ENCODE measurements at places on chromosomes 1 and 21.

DNA sequence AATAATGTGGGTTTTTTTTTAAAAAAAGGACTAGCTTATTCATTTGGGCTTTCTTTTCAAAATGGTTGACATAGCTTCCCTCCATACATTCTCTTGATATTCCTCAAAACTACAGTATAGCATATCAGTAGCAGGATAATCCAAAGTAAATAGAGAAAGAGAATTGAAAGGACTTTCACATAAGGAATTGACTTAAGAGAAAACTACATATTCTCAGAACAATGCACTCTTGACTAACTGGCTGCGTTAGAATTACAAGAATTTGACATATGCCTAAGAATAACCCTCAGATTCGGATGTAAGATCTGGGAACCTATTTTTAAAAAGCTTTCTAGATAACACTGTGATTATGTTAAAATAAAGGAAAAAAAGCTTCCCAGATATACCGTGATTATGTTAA lies 3.1 kb downstream of the PRKAB2 start:
- no peak for DNase-seq

DNA sequence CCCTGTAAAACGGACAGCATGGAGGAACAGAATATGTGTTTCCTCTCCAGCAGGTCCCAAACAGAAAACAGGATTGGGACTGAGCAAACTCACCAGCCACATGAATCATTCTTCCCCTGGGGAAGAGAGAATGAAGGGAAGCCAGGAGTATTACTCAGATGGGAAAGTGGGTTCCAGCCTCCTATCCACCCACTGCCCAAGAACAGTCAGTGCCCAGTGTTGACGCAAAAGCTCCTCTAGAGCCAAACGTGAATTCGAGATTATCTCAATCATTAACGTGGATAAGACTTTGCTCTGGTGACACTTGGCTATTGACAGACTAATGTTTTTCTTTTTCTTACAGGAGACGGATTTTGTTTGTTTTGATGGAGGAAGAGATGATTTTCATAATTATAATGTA lies 9.3 kb downstream of the MIA3 start:
- no peak for DNase-seq

DNA sequence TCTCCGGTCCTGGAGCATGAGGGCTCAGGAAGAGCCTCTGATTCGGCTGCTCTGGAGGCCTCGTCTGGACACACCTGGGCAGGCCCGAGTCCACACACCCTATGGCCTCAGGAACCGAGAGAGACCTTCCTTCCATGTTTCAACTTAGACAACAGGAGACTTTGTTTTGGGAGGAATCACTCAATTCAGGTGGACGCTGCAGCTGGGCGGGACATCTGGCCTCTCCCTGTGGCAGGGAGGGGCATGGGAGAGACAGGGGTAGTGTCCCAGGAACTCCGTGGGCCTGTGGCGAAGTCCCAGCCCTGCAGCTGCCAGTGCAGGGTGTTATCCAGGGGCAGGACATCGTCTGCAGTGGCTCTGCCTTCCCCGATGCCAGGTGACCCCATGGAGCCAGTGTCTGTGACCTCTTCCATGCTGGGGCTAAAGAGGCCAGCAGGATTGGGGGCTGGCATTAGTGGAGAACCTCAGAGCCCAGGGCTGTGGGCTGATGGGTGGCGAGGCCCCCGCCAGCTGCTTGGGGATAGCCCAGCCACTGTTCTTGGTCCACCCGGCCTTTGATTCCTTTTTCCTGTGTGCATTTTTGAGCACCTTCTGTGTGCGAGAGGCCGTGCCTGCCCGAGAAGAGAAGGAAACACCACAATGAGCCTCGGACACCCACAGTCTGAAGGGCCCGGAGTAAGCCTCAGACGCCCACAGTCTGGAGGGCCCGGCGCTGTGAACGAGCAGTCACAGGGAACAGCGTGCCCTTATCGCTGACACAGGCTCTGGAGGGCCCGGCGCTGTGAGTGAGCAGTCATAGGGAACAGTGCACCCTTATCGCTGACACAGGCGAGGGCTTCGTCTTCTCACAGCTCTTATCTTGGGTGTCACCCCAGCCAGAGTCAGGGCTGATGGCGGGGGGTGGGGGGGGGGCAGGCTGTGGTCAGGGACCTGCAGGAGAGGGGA lies 6.2 kb downstream of the COL18A1 start:
- no peak for DNase-seq

- no peak for DNase-seq
Observed at GRCh38 chr1:14253676-14254075, 344.8 kb upstream of the KAZN start.

GRCh38 chr1:204198348-204199340 lies 2.4 kb upstream of the KISS1 start:
- DNase-seq = peak; percentile 64

GRCh38 chr1:68565923-68566322 lies 69.0 kb upstream of the DEPDC1 start:
- DNase-seq = no peak

- DNase-seq = peak; percentile 66
Observed at GRCh38 chr1:226082959-226083301, 20.4 kb downstream of the H3-3A start.

DNA sequence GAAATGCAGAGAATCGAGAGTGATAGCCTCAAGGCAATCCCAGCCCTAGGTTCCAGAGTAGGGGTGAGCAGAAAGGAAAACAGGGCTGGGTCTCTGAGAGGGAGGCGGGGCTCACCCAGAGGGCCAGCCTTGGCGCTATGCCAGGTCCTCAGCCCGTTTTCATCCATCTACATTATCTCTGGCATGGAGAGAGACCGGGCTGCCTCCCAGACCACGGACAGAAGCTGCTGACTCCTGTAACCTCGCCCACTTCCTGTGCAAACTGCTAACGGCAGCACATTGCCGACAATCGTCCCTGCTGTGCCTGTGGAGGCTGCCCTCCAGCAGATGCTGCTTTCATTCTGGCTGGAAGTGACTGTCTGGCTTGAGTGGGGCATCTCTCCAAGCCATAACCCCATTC lies 569.1 kb downstream of the NPHP4 start:
- DNase-seq = no peak

DNA sequence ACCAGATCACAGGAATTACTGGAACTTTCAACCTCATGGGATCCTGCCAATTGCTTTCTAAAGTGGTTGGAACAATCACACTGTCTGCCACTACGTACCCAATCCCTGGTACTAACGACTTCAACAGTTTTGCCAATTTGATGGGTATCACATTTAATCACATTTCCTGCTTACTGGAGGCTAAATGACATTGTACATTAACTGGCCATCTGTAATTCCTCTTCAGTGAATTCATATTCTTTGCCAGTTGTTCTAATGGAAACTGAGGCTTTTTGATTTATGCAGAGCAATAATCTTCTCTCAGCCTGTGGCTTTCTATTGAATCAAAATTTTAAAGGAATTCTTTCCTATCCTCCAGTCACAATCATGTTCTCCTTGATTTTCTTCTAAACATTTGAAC lies 38.2 kb downstream of the LGALS8 start:
- no peak for DNase-seq

- peak; percentile 72 for DNase-seq
Observed at GRCh38 chr1:85692730-85693314, 15.4 kb downstream of the ZNHIT6 start.

DNA sequence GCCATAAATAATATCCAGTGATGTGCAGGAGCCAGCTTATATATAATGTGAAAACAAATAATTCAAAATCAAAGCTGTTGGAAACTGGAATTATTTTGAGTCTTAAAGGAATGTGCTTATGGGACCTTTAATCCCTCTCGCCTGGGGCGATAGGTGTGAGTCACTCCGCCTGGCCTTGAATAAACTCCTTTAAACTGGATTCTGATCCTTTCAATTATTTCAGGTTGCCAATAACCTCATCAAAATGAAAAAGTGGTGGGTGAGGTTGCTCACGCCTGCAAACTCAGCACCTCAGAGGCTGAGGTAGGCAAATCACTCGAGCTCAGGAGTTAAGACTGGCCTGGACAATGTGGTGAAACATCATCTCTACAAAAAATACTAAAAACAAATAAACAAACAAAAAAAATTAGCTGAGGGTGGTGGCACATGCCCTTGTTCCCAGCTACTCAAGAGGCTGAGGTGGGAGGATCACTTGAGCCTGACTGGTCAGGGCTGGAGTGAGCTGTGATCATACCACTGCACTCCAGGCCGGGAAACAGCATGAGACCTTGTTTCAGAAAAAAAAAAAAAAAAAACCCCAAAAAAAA lies 11.4 kb upstream of the SLC2A5 start:
- no peak for DNase-seq

GRCh38 chr1:153180556-153180955 lies 22.7 kb upstream of the LELP1 start:
- no peak for DNase-seq

- peak; percentile 21 for DNase-seq
Observed at GRCh38 chr1:157994704-157995582, 1.5 kb downstream of the KIRREL1 start.

- DNase-seq = no peak
Observed at GRCh38 chr1:208233546-208233945, 10.6 kb downstream of the PLXNA2 start.

DNA sequence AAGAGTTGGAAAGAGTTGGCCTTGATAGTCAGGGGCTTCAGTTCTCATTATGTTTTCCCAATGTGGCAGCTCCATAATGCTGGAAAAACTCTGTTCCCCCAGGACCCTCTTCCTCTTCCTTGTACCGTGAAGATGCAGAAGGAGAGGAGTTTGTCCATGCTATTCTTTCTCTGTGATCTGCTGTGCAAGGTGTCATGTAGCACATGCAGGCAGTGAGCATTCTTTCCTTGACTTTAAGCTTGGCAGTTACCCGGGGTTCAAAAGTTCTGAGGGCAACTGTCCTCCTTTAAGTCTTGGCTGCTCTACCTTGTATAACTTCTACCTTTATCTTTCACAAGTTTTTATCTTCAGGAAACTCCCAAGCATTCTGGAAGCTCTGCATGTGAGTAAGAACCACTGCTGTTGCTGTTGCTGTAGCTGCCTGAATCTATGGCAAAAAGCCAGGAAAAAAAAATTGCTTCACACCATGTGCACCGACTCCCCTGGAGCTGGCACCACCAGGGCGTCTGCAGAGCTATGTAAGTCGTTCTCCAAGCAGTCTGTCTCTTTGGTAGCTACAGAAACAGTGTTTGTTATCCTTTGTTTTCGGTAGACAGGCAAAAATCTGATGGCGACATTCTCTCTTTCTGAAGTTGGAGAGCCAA lies 42.7 kb upstream of the SLC16A1 start:
- no peak for DNase-seq

DNA sequence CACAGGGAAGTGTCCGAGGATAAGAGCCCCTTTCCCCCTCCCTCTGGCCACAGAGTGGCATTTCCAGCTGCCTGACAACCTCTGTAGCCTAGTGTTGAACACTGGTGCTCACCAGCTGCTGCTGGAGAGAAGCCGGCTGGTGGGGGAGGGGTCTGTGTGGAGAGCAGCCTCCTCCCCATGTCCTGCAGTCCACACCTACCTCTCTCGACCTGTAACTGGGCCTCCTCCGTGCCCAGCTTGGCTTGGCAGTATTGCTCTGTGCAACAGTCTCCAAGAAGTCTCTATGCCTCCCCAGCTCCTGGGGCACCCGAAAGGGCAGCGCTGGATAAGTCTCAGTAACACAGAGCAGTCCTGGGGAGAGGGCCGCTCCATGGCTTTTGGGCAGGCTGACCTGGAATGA lies 17.0 kb downstream of the PAPPA2 start:
- DNase-seq = no peak

- no peak for DNase-seq
Observed at GRCh38 chr1:119341372-119341947, 27.1 kb upstream of the HAO2 start.

- no peak for DNase-seq
Observed at GRCh38 chr1:207282058-207282457, 39.4 kb upstream of the CD55 start.

- DNase-seq = no peak
Observed at GRCh38 chr1:9105336-9105867, 23.5 kb downstream of the GPR157 start.

DNA sequence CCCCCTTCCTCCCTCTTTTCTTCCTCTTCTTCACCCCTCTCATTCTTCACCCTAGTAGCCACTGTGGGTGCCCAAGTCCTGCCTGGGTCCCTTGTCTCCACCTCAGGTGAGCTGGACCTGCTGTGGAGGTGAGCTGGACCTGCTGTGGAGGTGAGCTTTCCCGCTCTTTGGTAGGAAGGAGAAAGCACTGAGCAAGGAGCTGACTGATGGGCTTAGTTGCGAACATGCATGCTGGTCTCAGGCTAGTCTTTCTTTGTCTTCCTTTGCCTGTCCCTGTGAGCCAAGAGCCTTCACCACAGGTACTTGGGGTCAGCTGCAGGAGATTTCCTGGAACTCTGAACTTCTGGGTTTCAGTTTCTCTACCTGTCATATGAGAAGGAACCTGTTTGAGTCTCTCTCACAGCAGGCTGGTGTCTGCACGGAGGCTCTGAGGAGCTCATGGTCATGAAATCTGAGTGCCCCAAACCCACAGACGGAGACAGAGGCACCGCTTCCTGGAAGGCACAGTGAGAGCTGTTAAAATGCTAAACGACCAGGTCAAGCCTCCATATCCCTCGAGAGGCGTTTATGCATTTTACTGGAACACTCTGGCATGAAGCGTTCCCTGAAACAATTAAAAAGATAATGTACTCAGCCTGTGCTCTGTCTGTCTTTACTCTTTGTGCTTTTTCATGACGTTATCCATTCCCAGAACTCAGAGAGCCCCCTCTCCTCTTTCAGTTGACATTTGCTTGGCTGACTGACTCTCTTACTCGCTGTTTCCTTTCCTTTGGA lies 69.5 kb downstream of the RHOU start:
- no peak for DNase-seq

- DNase-seq = peak; percentile 73
Observed at GRCh38 chr1:62356257-62356835, 37.1 kb upstream of the KANK4 start.

- DNase-seq = no peak
Observed at GRCh38 chr21:26443867-26444266, 129.2 kb downstream of the CYYR1 start.

DNA sequence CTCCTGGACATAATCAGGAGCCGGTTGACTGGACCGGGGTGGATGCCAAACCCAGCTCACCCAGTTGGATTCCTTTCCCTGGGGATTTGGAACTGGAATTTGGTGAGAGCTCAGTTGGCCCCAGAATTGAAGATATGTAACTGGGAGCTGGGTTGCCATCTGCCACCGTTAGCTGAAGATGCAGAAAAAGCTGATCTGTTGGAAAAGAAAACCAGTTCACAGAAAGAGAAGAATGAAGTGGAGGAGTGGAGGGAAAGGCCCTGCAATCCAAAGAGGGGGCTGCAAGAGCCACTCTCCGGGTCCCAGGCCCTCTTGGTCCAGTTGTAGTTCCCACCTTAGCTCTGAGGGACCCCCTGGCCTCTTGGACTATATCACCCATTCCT lies 16.0 kb downstream of the TEX35 start:
- DNase-seq = no peak

Data from RKO (cell line).